Esophagus mucosa (tissue), 1 donor: ENCODE measurements at places on chromosomes 16 and 17.

DNA sequence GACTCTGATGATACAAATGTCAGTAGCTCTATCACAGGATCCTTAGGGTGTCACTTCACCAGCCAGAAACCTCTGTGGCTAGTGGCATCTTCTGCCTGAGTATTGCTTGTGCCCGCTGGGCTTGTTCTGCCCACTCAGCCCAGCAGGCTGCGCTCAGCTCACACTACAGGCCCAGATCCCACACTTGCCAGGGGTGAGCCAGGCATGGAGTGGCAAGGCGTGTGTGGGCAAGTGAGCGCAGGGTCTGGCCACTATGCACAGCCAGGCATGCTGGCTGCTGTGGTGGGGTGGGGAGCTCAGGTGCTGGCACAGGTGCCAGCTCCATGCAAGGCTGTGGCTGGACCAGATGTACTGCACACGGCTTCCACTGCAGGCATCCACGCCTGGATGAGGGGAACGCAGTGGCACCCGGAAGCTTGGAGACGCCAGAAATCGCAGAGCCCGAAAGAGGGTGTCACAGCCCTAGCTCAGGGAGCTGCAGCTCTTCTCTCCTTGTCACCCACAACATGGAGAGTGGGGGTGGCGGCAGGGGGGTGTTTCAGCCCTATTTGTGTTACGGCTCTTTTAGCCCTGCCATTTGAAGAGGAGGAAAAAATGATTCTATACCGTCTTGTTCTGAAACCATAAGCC, 10.2 kb downstream of the CFAP97D1 start:
- ATAC-seq, result peak; percentile 94

DNA sequence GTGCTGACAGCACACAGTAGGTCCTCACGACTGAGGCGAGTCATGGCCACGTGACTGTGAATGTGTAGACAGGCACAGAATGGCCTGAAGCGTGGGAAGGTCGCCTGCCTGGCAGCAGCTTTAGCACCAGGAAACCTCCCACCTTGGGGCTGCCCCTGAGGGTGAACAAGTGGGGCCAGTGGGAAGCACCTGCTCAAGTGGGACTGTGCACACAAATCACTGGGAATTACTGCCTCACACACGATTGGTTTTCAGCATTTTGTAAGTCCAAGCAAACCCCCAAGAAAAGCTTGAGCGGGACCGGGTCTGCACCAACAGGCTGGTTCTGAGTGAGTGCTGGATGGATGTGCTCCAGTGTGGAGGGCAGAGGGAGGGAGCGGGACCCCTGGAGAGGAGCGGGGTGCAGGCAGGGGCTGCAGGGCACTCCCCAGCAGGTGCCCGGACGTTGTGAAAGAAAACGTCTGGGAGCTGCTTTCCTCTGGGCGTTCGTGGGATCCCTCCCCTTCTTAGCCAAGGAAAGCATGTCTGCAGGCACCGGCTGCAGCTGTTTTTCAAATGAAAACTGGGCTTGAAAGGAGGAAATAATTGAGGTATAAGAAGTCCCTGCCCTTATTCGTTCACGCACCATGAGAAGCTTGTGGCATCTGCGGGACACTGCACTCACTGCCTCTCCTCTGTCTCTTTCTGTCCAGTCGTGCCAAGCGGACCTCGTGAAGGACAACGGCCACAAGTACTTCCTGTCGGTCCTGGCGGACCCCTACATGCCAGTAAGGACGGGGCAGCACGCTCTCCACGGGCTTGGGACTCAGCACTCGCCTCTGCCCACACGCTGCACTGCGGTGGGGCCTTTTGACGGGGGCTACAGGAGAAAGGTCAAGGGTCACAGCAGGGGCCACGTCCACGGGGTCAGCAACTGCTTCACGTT, 111.7 kb upstream of the CHMP6 start:
- ATAC-seq, result peak; percentile 23

DNA sequence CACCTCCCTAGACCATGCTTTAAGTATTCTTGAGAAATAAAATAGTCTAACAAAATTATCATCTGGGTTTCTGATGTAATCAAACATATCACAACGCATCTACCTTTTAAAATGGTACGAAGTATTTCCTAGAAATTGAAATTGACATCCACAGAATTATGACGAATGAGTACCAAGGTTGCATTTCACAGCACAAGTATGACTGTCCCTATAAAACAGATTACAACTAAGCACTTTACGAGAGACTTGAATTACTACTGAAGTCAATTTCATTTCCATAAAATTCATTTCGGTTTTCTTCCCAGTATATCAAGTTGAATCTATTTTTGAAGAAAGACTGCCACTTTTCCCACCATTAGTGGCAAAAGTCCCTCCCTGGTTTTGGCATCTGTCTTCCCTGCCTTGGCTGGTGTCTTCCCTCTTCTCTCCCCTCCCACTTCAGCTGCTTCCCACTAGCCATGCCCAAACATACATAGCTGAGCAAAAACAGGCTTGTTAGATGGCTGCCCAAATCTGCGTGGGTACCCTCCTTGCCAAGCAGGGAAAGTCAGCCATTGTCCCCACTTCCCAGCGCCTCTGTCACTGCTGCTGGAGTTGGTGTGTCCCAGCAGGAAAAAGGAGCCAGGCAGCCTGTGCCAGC, 29.2 kb downstream of the DNAH9 start:
- ATAC-seq, result no peak

GRCh38 chr17:43449470-43450248, 34.1 kb upstream of the DHX8 start:
- no peak for ATAC-seq

- no peak for ATAC-seq
These were observed 3.2 kb downstream of the MPP3 start for GRCh38 chr17:43829738-43830137.
